NCI-H446 (cell line): ENCODE measurements at places on chromosomes 13 and 19.

DNA sequence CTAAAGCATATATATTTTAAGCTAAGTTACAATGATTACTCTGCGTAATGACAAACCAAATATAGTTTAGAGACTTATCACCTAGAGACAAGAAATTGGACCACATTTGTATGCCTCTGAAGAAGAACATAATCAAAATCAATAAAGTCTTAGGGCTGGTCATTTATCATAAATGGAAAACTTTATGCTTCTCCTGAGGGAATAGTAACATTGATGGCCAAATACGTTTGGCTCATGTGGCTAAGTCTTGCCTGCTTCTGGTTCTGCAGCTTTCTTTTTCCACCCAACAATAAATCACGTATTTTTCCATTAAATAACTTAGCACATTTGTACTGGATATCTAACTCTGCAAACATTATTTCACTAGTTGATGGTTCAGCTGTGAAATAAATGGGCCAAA, 458.4 kb downstream of the SLITRK1 start:
- no peak for DNase-seq

DNA sequence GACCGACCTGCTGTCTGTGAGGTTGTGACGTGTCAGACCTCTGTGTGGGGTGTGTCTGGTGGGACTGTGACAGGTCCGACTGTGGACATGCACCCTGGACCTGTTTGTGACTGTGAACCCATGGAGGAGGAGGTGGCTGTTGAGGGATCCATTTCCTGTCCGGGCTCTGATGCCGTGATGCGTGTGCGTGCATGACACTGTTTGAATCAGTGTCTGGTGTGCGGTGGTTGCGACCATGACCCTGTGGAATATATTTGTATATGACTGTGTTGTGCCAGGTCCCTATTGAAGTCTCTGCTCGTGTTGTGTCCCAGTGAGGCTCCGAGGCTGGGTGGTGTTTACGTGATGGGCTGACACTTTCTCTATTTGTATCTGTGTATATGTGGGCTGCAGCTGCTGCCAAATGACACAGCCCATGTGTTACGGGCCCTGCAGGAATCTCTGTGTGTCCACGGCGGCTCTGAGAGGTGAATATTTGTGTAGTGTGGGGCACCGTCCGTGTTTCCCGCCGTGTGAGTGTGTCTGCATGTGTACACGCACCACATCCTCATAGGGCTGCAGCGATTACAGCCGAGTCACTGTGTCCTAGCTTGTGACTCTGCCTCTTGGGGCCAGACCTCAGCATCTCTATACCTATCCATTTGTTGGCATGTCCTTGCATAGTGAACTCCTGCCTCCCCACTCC, 18.3 kb downstream of the CCDC97 start:
- no peak for DNase-seq

DNA sequence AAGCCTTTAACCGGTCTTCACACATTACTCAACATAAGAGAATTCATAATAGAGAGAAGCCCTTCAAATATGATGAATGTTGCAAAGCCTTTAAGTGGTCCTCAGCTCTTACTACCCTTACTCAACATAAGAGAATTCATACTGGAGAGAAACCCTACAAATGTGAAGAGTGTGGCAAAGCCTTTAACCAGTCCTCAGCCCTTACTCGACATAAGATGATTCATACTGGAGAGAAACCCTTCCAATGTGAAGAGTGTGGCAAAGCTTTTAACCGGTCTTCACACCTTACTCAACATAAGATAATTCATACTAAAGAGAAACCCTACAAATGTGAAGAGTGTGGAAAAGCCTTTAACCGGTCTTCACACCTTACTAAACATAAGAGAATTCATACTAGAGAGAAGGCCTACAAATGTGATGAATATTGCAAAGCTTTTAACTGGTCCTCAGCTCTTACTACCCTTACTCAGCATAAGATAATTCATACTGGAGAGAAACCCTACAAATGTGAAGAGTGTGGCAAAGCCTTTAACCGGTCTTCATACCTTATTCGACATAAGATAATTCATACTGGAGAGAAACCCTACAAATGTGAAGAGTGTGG, 36.4 kb downstream of the ZNF257 start:
- no peak for DNase-seq

GRCh38 chr13:80151016-80151415, 189.9 kb downstream of the SPRY2 start:
- DNase-seq = no peak

GRCh38 chr19:41386442-41386841, 10.1 kb downstream of the TMEM91 start:
- no peak for DNase-seq
